A549 treated with CpdA at 1 μM for 4 hours (cell line): ENCODE measurements at places on chromosomes 12 and 14. TPM values are rescaled to one million over a fixed set of nuclear protein-coding genes. Genes with fewer than 3 reads are reported as not detected.

Gene SFSWAP
- total RNA-seq: 27.1 to 32.4 TPM (median 29.8 TPM) in 5 replicates

Gene HNF1A
- 4.2 to 6.8 TPM (median 5.7 TPM) in 5 replicates for total RNA-seq

Gene LRRC43
- total RNA-seq: 0.14 to 0.24 TPM (median 0.17 TPM) in 3 of 5 replicates, not detected in the others

Gene FOXM1
- total RNA-seq: 95.5 to 99.3 TPM (median 96.8 TPM) in 5 replicates

Gene GOLGA3
- total RNA-seq: 19.2 to 23.5 TPM (median 22.0 TPM) in 5 replicates

Gene FGF23
- not detected in 5 replicates for total RNA-seq

Gene CLEC6A
- not detected in 5 replicates for total RNA-seq

Gene ARHGAP9
- total RNA-seq: 0.20 to 0.91 TPM (median 0.40 TPM) in 5 replicates

Gene ERBB3
- 1.4 to 2.8 TPM (median 1.6 TPM) in 5 replicates for total RNA-seq

Gene CLBA1
- total RNA-seq: 13.6 to 17.5 TPM (median 15.7 TPM) in 5 replicates

Gene TOMM20L
- total RNA-seq: not detected in 5 replicates

Gene TMEM117
- 1.5 to 2.8 TPM (median 2.6 TPM) in 5 replicates for total RNA-seq

Gene OSGEP
- 23.9 to 30.0 TPM (median 26.1 TPM) in 5 replicates for total RNA-seq

Gene ALX1
- 5.6 to 6.5 TPM (median 5.8 TPM) in 5 replicates for total RNA-seq

Gene OAS2
- total RNA-seq: 0.22 to 0.38 TPM (median 0.30 TPM) in 5 replicates

Gene ANKRD33
- 0.08 TPM in 1 of 5 replicates, not detected in the others for total RNA-seq

Gene KRT80
- 46.5 to 67.3 TPM (median 57.9 TPM) in 5 replicates for total RNA-seq

Gene POTEG
- total RNA-seq: not detected in 5 replicates
